ENCODE measurements at places on chromosomes 6 and 20.

DNA sequence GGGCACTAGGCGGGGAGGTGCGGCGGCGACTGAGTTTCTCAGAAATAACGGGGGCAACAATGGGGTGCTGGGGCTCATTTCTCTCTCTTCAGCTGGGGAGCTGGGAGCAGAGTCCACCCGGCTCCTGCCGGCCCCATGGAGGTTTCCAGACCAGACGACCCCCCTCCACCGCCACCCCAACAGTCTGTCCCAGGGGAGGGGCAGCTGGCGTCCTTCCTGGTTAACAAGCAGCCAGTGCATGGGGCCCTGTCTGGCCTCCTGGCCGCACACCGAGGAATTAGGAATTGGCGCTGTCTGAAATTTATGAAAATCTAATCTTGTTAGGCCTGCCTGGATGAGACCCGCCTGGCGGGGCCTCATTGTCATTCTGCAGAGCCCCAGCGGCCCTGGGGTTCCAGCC lies 42.4 kb downstream of the PMEPA1 start:
- DNase-seq, result no peak

DNA sequence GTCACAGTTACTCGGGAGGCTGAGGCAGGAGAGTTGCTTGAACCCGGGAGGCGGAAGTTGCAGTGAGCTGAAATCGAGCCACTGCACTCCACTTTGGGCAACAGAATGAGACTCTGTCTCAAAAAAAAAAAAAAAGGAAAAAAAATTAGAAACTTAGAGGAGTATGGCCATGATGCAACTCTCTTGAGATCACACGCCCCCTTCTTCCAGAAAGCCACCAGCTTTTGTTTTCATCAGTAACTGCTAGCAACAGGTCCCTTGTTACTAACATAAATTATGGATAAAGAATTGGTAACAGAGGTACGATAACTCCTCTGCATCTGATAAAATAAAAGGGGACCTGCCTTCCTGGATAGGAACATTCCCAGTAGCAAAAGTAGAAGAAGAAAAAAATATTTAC lies 308.2 kb downstream of the CD83 start:
- no peak for DNase-seq

GRCh38 chr6:33812669-33813068 lies 8.9 kb upstream of the MLN start:
- no peak for DNase-seq

- no peak for DNase-seq
These were observed 303.5 kb downstream of the CDH4 start for GRCh38 chr20:61555566-61555965.

GRCh38 chr6:22886650-22887581 lies 317.6 kb downstream of the HDGFL1 start:
- DNase-seq, result no peak

GRCh38 chr6:113642714-113643406 lies 214.3 kb upstream of the MARCKS start:
- no peak for DNase-seq

DNA sequence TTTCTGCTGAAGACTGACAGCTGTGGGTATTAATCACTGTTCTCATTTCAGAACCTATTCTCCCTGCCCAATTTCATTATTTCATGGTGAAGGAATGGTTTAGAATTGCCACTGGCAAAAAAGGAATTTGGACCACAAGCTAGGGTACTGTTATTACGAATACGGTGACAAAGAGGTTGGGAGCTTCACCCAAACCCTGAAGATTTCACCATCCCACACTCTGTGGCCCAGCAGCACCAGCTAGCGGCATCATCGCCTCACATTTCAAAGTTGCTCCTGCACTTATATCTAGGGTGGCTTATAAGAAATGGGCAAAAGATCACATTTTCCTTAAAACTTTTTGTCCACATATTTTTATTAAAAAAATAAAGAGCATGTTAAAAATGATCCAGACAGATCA lies 236.1 kb downstream of the SYNDIG1 start:
- no peak for DNase-seq

- no peak for DNase-seq
These were observed 215.1 kb downstream of the PACRG start for GRCh38 chr6:162942866-162943265.

- no peak for DNase-seq
These were observed 76.0 kb downstream of the MAN1A1 start for GRCh38 chr6:119273272-119274196.

- DNase-seq, result no peak
These were observed 2.1 kb upstream of the RRAGD start for GRCh38 chr6:89414215-89414614.

DNA sequence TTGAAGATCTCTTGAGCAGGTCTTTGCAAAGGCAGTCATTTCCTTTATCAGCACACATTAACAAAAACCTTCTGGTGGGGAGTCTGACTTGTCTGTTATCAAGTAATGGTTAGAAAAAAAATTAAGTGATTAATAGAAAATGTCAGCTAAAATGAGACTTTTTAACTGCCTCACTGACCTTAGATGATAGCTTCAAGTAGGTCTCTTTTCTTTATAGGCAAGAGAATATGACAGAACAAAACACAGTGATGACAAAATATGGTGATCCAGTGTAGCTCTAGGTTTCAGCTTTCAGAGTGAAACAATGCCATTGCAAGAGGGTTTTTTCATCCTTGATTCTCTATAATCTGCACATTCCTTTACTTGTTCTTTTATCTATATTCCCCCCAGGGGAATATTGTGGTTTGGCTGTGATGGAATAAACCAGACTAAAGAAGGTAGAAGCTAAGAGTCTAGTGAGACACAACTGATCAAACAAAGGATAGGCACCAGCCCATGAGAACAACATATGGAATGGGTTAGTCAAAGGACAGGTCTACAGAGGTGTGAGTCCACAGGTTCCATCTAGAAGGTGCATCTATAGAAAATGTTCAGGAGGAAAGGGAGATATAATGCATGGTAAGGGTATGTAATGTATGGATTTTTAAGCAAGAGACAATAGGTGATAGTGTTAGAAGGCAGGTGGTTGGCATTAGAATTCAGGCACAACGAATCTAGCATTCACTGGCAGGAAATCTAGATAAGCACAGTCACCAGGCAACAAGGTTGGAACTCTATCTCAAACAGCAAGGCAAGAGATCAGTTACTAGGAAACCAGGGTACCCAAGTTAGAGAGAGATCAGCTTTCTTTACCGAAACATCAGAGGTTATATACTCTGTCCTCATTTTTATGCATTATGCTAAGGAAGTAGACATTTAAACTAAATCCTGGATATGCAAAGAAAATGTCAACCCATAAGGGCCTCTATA lies 228.9 kb upstream of the SMLR1 start:
- no peak for DNase-seq

DNA sequence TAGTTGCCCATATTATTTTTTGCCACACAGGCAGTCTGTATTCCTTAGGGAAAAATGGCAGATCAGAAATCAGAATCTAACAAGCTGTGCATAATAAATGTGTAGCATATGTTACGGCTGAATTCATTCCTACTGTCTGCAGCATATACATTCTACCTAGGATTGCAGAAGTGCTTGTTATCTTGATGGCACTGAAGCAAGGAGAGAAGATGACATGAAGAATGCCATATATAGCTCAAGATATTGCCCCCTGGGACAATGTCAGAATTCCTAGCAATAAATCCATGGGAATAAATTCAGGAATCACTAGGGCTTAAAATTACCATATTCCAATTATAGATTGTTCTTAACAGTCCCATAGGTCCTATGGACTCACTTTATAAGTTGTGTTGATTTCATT lies 293.0 kb upstream of the CNR1 start:
- DNase-seq, result no peak

All from cortex of kidney (tissue), 1 donor.